AG04450 (cell line): ENCODE measurements at places on chromosomes 3 and 15. TPM values are rescaled to one million over a fixed set of nuclear protein-coding genes. Genes with fewer than 3 reads are reported as not detected.

Gene SLTM
- polyA plus RNA-seq = 36.2 and 38.3 TPM in 2 replicates

Gene RAB43
- 6.9 and 14.6 TPM in 2 replicates for polyA plus RNA-seq

Gene SERPINI2
- not detected in 2 replicates for polyA plus RNA-seq

Gene TMC3
- not detected in 2 replicates for polyA plus RNA-seq

Gene UBAP1L
- 0.46 and 0.55 TPM in 2 replicates for polyA plus RNA-seq

Gene MINAR1
- 0.76 and 1.0 TPM in 2 replicates for polyA plus RNA-seq

Gene MRAS
- polyA plus RNA-seq = 58.3 and 59.1 TPM in 2 replicates

Gene LYZL4
- polyA plus RNA-seq = not detected in 2 replicates

Gene MRPS22
- 50.1 and 68.4 TPM in 2 replicates for polyA plus RNA-seq

Gene PAK6
- not detected in 2 replicates for polyA plus RNA-seq

Gene SAXO2
- 3.5 and 3.6 TPM in 2 replicates for polyA plus RNA-seq

Gene SLC12A1
- polyA plus RNA-seq = not detected in 2 replicates

Gene TIMP4
- polyA plus RNA-seq = 2.9 and 3.6 TPM in 2 replicates

Gene CCR8
- not detected in 2 replicates for polyA plus RNA-seq

Gene HIGD2B
- polyA plus RNA-seq = not detected in 2 replicates

Gene CCDC33
- not detected in 2 replicates for polyA plus RNA-seq

Gene OSTN
- polyA plus RNA-seq = not detected in 2 replicates

Gene PLA2G4D
- polyA plus RNA-seq = not detected in 2 replicates

Gene SYNPR
- not detected in 2 replicates for polyA plus RNA-seq

Gene FBXL22
- polyA plus RNA-seq = 1.3 TPM in 2 replicates

Gene RTP2
- polyA plus RNA-seq = not detected in 2 replicates

Gene DIPK2A
- 8.9 and 13.1 TPM in 2 replicates for polyA plus RNA-seq
